A673 (cell line): ENCODE measurements at places on chromosomes 13 and 19. TPM values are rescaled to one million over a fixed set of nuclear protein-coding genes. Genes with fewer than 3 reads are reported as not detected.

- no peak for DNase-seq
Observed at GRCh38 chr19:29483944-29484581, 41.7 kb upstream of the VSTM2B start.

DNA sequence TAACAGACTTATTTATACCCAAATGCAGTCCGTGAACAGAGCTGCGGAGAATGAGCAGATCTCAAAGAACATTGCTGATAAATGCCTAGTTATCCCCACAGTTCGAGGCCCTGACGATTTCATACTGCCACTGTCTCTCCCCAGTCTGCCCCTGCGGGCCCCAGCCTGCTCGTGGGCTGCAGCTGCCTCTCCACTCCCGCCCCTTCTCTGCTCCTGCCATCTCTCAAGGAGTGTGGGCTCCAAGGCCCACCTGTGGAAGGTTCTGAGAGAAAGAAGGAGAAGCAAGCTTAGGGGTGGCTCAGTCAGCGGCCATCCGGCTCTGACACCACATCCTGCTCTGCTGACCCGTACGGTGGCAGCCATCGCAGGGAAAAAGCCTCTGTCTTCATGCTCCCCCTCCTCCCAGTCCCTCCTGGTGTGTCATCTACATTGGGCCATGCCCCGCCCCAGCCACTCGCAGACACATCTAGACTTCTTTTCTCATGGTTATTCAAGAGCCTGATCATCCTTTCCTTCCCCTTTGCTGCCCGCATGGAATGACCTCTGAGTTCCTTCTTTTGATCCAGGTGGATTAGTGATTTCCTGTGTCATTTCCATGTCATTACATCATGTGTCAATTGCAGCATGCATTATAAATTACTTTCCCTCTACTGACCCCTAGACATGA lies 52.0 kb downstream of the EPS15L1 start:
- no peak for DNase-seq

- no peak for DNase-seq
Observed at GRCh38 chr13:73216381-73216831, 157.6 kb downstream of the KLF5 start.

DNA sequence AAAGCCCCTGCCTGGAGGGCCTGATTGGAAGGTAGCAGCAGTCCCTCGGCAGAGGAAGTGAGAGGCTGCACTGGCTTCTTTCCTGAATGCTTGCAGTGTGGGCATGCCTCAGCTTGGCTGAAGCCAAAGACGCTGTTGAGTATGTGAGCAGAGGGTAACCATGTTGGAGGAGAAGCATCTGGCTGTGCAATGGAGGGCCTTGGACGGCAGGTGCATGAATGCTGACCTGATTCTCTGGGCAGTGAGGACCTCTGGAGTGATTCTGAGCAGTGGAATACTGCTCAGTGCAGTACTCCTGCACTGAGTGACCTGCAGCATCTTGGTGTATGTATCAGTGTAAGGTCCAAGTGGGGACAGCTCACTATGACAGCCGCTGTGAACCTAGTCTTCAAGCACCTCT lies 46.9 kb downstream of the SOX1 start:
- no peak for DNase-seq

- no peak for DNase-seq
Observed at GRCh38 chr13:64438084-64438483, 2792.1 kb downstream of the PCDH9 start.

DNA sequence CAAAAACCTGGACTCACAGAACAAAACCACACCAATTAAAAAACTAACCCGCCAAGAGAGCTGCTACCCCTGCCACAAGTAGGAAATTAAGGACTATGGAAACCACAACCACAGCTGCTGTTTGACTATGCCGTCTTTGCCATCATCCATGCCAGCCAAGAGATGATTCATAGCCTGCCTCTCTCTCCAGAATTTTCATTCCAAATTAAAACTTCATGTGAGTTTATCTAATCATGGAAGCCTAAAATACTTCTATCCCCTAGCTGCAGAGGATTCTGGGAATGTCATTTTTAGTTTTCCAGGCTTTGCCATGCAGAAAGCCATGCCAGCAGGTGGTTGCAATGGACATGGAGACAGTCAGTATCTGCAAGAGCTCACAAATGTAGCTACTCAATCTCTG lies 27.6 kb upstream of the GTF2F2 start:
- DNase-seq = no peak

GRCh38 chr13:36998624-36999041 lies 507 bp downstream of the ALG5 start:
- no peak for DNase-seq

DNA sequence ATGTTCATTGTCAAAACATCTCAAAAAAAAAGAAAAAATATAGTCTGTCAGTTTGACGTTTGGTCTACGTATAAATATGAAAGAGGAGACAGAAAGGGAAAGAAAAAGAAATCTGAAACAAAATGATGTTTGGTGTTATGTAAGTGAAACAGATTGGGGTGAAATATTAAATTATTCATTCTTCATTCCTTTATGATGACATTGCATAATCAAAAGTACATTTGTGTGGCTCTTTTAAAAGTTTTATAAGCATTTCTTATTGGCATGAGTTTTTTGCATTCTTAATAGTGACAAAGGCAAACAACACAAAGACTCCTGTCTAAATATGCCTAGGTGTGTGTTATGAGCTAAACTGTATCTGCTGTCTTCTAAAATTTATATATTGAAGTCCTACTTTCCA lies 232.6 kb downstream of the EFNB2 start:
- no peak for DNase-seq

DNA sequence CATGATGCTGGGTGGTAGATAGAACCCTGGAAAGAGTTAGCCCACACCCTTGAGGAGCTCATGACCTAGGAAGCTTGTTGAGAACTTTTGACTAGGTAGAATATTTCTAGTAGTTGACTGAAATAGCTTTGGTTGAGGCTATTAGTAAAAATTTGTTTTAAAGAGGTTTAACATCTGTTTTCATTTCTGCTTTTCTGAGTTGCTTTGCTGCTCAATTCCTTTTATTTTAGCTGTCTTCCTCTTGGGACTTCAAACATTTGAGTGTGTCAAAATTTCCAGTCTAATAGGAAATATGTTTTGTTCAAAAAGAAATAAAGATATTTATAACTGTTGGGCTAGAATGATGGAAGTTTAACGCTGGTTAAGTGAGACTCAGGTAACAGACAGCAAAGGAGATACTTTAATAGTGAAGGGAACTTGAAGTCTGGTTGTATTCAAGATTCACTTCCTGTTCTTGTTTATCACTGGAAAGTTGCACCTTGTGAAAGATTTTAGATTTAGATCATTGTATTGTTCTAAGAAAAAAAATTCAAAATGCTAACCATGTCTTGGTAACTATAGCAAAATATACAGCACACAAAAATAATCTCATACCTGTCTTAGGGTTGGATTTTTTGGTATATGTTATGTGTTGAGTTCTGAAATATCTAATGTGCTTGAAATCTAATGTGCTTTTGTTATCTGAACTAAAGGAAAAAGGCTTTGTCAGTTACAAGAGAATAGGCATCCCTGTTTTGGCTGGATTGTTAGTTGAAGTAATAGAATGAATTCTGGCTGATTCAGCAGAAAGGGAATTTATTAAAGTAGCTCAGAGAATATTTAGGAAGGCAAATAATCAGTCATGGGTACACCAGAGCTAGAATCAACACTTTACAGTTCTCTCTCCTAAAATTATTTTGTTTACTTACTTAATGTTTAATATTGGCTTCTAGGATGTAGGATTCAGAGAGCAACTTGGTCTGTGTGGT lies 24.4 kb upstream of the GPR18 start:
- no peak for DNase-seq

DNA sequence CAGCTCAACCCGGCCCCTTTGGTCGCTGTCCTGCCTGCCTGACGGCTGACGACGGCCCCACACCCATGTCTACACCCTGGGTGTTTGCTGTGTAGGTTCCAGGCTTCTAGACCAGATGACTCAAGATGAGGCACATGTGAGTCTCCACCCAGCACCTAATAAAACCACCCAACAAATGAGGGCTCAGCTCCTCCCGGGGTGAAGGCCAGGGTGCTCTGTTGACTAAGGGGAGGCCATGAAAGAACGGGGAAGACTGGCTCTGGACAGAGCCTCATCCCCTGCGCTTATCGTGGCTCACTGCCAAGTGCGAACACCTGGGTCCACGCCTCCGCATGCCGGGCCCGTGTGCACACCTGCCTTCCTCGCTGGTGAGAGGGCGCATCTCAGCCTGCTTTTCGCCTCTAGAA lies 39.6 kb downstream of the COL4A2 start:
- no peak for DNase-seq

DNA sequence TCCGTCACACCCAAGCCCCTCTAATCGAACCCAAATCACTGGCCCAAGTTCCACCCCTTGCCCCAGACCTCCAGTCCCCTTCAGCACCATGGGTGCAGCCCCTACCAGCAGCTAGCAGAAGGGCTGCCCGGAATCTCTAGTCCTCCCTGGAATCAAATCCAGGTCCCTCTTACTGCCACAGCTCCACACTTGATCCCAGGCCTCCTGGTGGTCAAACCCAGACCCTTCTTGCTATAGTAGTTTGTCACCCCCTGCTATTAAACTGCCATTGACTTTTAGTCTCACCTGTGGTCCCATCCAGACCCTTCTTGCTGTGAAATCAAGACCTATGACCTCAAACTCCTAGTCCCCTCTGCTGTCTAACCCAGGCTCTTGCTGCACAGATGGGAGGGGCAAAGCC lies 8.7 kb downstream of the HIPK4 start:
- DNase-seq = no peak

- peak; percentile 11 for DNase-seq
Observed at GRCh38 chr13:81927347-81927746, 1586.4 kb upstream of the SPRY2 start.

DNA sequence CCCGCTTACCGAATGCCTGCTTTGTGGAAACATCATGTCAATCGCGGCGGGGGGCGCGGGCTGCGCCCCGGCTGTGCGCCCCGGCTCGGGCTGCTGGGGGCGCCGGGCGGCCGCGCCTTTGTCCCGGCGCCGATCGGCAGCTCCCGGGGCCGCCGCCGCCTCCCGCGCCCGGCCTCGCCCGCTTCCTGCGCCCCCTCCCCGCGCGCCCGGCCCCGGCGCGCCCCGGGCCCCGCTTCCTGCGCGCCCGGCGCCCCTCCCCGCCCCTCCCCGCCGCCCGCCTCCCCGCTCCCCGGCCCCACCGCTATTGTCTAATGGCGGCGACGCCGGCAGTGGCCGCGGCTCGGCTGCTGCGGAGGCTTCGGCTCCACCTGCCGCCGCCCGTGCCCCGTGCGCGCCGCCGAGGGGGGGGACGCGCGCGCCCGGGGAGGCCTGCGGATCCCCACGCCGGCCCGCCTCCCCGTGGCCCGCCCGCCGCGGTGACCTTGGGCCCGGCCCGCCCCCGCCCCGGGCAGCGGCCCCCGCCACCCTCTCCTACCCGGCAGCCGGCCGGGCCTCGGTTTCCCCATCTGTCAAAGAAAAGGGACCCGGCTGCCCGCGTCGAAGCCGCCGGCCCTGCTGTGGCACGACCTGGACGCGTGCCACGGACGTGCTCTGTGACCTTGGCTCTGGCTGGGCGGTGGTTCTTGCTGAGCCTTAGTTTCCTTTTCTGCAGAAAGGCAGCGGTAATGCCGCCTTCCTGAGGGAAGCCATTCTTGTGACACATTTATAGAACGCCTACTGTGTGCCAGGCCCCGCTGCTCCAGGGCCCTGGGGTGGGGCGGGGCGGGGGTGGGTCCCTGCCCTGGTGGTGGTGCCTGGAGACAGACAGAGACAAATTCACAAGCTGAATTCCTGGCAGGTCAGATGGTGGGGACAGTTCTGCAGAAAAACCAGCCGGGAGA lies at the start of gene TLE5:
Gene TLE5, minus strand, starts transcription at position 331 of the 941 bp plus-strand sequence. Its CDS starts 295 bp downstream, at position 36.
- DNase-seq = peak; percentile 67

- no peak for DNase-seq
Observed at GRCh38 chr19:13937479-13938300, 527 bp downstream of the PODNL1 start.

- no peak for DNase-seq
Observed at GRCh38 chr13:98743377-98743776, 9.1 kb downstream of the SLC15A1 start.

GRCh38 chr13:85241060-85241459 lies 558.2 kb downstream of the SLITRK6 start:
- no peak for DNase-seq

DNA sequence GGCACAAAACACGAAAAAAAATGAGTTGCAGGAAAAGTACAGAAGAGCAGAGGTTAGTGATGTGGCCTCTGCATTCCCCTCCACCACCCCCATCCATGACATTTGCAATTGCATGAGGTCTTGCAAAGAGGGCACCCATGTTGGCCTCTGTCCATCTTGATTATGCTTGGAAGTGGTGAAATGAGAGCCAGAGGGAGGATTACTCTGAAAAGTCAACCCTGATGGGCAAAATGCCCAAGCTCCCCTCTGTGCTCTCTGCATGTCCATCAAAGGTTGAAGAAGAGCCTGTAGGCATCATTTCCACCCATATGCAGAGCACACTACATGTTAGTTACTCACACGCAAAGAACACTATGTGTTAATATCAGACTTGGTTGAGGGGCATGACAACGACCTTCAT lies 71.4 kb downstream of the SLC15A1 start:
- DNase-seq = no peak

- no peak for DNase-seq
Observed at GRCh38 chr13:45472171-45472705, 7.5 kb downstream of the COG3 start.

DNA sequence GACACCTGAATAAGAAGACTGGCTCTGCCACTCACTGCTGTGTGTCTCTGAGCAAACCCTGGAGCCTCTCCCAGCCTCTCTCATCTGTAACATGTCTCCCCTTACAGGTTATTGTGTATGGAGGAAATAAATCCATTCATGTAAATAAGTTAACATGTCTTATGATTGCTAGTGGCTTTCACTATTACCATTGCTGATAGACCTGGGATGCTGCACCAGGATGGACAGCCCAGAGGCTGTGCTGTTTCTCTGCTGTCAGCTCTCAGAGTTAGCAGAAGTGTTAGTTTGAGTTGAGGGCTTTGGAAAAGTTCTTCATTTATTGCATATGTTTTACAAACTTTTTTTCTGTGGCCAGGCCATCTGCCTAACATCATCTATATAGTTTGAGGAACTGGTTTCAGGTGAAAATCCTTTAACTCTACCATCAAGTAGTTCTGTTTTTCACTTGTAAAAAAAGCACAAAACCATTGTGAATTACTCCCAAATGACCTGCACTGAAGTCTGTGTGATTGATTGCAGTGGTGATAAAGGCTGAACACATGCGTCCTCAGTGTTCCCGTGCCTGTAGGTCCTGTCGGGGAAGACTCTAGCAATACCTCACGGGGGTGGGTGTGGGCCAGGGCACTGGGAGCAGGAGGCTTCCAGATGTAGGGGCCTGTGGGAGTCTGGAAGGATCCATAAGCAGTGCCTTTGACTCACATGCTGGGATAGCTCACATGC lies 24.6 kb downstream of the MPHOSPH8 start:
- no peak for DNase-seq

The FFAR3 gene
- total RNA-seq = 0.15 TPM in 1 of 2 replicates, not detected in the other

The PRR19 gene
- total RNA-seq = 2.5 and 3.6 TPM in 2 replicates

The NLRP5 gene
- not detected in 2 replicates for total RNA-seq

The CBLC gene
- total RNA-seq = not detected in 2 replicates

The ZNF99 gene
- not detected in 2 replicates for total RNA-seq

The IGFL2 gene
- total RNA-seq = 0.45 and 0.59 TPM in 2 replicates

The ZNF780B gene
- total RNA-seq = 20.0 and 23.7 TPM in 2 replicates

The LILRA5 gene
- total RNA-seq = not detected in 2 replicates

The ATP4B gene
- not detected in 2 replicates for total RNA-seq

The VSTM1 gene
- not detected in 2 replicates for total RNA-seq

The ZNF296 gene
- total RNA-seq = 2.9 and 3.0 TPM in 2 replicates

The SIGLEC12 gene
- total RNA-seq = not detected in 2 replicates
